ENCODE measurements at places on chromosomes 2 and 18. TPM values are rescaled to one million over a fixed set of nuclear protein-coding genes. Genes with fewer than 3 reads are reported as not detected.

DNA sequence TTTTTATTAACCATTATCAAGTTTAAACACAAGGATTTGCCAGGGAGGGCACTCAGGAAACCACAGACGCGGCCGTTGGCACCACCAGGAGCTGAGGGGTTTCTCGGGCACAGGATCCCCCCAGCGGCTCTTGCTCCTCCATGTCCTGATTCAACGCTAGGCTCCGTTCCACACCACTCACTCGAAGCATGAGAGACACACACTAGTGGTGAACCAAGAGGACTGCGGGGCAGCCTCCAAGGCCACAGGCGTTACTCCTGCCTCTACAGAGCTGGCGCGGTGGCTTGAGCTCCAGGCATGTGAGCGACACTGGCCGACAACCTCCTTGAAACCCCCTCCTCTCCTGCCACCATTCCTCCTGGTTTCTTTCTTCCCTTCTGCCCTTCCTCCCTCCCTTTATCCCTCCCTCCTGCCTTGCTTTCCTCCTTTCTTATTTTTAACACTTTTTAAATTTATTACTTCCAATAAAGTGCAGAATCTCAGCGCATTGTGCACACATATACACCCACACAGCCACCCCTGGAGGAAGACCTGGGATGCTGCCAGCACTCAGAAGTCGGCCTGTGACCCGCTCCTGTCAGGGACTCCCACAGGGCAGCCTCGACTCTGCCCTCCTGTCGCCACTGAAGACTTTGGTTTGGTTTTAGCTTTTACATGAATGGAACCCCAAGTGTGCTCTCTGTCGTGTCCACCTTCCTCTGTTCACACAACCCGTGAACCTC lies 21.7 kb downstream of the COX7A2L start:
- DNase-seq, result no peak

GRCh38 chr2:194223218-194223617 lies 1433.8 kb upstream of the SLC39A10 start:
- DNase-seq, result no peak

OSBPL1A gene
- 79.9 TPM for total RNA-seq

STPG4 gene
- total RNA-seq, result not detected

GCKR gene
- total RNA-seq, result not detected
